ENCODE measurements at places on chromosomes 1 and 21.
A peak's percentile ranks its signal among the peaks of the same experiment; 100 is the strongest.

DNA sequence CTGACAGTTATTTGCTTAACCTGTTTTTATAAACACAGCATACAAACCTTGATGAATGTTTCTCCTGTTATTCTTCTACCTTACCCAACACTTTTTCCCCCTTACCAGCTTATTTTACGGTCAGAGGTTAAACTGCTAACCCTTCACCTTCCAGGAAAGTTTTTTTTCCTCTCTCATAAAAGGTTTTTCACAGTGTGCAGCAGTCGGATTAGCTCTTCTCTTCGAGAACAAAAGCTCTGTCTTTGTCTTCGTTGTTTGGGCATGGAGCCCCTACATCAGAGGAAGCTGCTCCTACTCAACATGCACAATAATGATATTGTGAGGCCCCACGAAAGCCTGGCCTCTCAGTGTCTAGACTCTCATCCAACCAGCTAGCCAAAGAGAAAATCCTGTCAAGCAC, 42.0 kb downstream of the DENND1B start:
- DNase-seq = no peak

GRCh38 chr1:53406551-53407235, 52.5 kb upstream of the DMRTB1 start:
- DNase-seq = no peak

GRCh38 chr1:209657140-209657879, 5.1 kb upstream of the LAMB3 start:
- peak; percentile 51 for DNase-seq

GRCh38 chr1:244353551-244354091, 98.1 kb downstream of the ADSS2 start:
- DNase-seq = peak; percentile 94

DNA sequence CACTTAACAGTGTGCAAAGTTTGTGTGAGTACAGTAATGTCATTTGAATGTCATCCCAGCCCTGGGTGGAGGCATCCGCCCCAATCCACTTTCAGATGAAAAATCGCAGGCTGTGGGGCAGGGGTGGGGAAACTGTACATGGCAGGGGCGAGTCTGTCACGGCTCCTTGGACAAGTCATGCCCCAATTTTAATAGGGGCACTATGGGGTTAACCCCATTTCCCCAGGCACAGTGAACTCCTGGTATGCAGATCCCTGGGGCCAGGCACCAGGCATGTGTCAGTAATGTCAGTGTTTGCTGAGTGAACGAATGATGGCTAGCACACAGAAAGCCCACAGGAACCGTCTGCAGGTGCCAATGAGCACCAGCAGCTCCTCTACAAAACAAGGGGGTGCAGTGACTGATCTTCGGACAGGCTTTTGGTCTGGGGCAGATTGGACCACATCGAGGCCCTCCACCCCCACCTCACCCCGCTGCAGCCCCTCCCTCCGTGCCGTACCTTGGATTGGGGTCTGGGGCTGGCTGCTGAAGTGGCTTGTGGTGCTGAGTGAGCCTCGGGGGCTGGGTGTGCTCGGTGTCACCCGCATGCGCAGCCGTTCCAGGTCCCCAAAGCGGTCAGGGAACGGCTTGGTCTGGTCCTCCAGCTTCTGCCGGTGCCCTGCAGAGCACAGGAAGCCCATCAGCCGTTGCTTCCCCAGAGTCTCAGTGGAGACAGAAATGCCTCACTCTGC, 23.2 kb downstream of the RUNX3 start:
- DNase-seq = no peak

GRCh38 chr1:160134791-160135572, 16.4 kb upstream of the ATP1A4 start:
- DNase-seq = no peak

- DNase-seq = no peak
These were observed 40.7 kb downstream of the SIPA1L2 start for GRCh38 chr1:232589111-232589811.

DNA sequence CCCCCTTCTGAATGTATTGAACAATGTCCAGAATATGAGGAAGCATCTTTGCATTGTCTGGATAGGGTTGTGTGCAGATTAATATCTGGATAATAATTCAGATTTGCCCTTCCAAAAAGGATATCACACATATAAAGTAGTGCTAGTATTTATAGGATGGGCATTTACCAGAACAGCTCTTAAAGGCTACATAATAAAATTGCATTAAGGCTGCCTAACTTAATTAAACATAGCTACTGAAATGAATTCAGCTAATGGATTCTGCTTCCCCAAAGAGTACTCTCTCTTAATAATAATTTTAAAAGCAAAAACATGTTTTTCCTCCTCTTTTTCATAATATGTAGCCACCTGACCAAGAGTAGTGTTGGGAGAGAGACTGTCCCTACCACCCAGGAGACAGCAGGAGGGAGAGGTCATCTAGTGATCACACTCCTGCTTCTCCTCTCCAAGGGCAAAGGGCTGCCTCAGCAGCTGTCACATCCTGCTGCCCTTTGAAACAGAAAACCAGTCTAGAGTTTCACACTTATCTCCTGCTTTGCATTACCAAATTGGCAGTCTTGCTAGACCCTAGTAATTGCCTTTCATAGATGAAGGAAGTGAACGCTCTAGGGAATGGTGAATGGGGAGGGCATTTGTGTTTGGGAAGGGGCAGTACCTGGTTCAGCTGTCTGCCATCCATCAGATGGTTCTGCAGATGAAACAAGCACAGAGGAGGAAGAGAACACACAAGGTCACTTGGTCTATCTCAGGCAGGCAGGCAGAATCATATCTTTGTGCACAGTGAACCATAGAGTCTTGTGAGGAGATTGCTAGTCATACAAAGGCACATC, 29.3 kb upstream of the DDAH1 start:
- no peak for DNase-seq

DNA sequence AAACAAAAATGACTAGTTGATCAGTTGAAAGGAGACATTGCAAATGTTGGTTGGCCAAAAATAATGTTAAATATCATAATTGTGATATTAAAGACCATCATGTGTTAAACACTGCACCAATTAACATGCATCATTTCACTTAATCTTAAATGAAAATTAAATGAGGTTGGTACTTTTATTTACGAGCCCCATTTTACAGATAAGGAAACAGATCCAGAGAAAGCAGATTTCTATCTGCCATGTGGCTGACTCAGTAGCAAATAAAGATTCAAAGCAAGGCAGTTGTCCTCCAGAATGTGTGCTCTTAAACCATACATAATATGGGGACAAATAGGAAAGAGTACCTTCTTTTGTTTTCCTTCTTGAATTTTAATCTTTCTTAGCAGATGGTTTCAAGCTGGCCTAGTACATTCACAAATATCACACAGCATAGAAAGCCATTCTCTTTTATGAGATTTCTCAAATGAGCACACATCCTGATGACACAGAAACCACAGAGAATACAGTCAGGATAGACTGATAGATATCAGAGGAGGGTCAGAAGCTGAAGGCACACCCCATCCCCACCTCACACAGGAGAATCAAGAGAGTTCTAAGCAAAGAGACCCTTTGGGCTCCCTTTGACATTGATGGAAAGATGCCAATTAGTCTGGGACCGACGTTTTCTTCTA, 647.9 kb upstream of the CAMK1G start:
- DNase-seq = no peak

GRCh38 chr1:202268032-202268431, 73.7 kb downstream of the UBE2T start:
- no peak for DNase-seq

- DNase-seq = no peak
These were observed 25.5 kb downstream of the DCAF8 start for GRCh38 chr1:160236806-160237205.

GRCh38 chr21:38922474-38923235, 116.9 kb downstream of the ETS2 start:
- DNase-seq = no peak

DNA sequence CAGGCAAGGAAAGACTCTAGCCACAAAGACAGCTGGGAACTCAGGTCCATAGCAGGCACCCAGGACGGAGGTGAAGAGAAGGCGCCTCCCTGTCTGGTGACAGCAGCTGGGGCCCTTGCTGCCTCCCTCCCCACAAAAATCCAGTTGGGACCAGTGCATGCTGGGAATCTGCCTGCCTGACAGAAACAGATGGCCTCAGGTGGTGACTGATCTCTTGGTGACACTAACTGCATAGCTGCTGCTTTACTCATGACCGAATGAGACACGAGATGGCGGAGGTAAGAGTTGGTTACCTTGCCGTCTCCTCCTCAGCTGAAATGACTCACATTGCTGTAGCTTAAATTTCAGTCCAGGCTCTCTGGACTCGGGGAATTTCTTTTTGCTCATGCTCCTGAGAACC, 130.3 kb downstream of the FGGY start:
- DNase-seq = peak; percentile 84

Measured in kidney epithelial cell (primary cell).